ENCODE measurements at places on chromosomes 5 and 9.

DNA sequence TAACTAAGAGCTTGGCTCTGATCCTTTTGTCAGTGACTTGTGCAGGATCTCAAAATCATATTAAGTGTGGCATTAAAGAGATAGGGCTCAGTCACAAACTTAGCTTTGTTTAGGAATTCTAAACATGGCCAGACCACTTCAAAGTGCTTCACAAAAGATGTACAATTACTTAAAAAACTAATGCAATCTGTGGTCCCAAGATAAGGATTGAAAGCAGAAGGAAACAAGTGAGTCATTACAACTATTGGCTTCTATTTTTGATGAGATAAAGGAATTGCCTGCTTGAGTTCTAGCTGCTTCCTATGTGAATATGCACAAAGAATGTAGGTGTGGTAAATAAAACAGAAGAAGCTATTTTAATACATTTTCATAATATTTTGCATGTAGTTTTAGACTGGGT, 44.9 kb upstream of the SLC12A2 start:
- DNase-seq, result no peak

- DNase-seq, result no peak
Measured at GRCh38 chr5:51380603-51381207, 2.5 kb upstream of the ISL1 start.

GRCh38 chr5:125835293-125836172, 587.7 kb upstream of the GRAMD2B start:
- no peak for DNase-seq

DNA sequence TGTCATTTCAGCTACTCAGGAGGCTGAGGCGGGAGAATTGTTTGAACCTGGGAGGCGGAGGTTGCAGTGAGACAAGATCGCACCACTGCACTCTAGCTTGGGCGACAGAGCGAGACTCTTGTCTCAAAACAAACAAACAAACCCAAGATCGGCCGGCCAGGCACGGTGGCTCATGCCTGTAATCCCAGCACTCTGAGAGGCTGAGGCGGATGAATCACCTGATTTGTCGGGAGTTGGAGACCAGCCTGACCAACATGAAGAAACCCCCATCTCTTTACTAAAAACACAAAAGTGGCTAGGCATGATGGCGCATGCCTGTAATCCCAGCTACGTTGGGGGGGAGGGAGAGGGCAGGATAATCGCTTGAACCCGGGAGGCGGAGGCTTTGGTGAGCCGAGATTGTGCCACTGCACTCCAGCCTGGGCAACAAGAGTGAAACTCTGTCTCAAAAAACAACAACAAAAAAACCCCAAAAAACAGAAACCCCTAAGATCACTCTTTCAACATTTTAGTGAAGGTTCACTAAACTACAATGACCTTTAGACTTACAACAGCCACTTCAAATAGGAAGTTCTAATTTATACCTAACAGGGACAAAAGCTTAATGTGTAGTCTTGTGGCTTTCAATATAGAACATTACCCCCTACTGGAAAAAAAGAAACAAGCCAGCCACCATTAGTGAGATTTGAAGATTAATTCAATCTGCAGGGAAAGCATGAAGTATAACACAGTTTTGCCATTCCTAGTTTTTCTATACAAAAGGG, 7.0 kb downstream of the HSPA9 start:
- no peak for DNase-seq

- no peak for DNase-seq
Measured at GRCh38 chr5:75496026-75496425, 15.4 kb downstream of the CERT1 start.

Data from NCI-H2107 (cell line).